ENCODE measurements at places on chromosomes 7 and 10.

GRCh38 chr10:125880719-125881118, 373 bp downstream of the DHX32 start:
- DNase-seq = no peak

- no peak for DNase-seq
Measured at GRCh38 chr10:971150-971542, 17.1 kb upstream of the GTPBP4 start.

GRCh38 chr7:30700941-30701340, 18.7 kb upstream of the CRHR2 start:
- no peak for DNase-seq

DNA sequence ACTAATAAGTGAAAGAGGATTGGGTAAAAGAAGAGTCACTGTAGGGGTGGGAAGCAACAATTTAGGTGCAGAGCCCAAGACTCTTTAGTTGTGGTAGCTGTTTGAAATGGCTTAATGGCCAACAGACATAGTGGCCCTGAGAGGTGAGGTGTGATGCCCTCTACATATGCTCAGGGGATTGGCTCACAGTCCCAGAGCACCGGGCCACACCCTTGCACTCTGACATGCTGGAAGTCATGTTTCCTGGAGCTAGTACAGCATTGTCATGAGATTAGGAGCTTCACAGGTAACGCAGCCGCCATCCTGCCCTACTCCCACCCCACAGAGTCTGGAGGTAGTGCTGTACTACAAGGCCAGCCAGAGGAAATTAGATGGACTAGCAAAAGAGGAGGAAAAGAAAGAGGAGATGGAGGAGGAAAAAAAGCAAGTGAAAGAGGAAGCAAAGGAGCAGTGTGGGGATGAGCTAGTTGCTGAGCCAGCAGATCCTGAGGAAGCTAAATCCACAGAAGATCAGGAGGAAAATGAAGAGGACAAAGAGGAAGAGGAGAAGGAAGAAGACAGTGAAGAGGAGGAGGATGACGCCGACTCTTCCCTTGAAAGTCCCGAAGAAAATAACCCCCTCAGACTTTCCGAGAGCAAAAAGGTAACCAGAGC, 14.8 kb upstream of the FLNC start:
- no peak for DNase-seq

- DNase-seq = no peak
Measured at GRCh38 chr10:6711408-6711841, 131.3 kb upstream of the PRKCQ start.

- no peak for DNase-seq
Measured at GRCh38 chr7:30726296-30727006, 25.5 kb upstream of the INMT start.

DNA sequence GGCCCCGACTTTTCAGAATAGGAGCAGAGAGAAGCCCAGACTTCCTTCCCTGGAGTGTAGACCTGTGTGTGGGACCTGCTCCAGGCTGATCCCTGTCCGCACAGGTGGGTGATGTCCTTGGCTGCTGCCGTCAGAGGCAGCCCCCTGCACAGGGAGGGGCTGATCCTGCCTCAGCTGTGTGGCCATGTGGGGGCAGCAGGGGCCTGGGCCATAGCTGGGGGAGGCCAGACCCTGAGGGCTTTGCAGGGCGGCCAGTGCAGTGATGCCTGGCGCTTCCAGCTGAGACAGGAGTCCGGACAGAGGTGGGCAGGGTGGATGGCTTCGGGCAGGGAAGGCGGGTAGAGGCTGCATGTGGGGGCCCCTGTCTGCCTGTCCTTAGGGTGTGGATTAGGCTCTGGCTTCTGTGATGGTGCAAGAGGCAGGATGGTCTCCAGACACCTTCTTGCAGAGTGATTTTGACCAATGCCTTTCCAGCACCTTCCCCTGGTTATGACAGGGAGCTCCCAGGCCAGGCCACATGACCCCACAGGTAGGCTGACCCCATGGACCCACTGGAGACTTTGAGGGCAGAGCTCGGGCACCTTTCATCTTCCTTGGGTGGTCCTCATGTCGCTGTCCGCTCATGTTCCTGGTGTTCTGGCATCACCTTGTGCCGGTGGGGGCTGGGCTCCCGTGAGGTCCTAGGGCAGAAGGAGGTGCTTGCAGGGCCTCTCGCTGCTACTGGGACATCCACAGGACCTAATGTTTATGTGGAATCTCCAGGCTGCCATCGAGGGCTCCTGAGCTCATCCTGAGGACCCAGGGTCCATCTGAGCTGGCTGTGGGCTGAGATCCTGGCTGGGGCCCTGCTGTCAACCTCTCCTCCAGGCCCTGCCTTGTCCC, 141.5 kb downstream of the ADCY1 start:
- no peak for DNase-seq

GRCh38 chr10:75408509-75408875, 6.9 kb upstream of the ZNF503 start:
- DNase-seq = no peak

DNA sequence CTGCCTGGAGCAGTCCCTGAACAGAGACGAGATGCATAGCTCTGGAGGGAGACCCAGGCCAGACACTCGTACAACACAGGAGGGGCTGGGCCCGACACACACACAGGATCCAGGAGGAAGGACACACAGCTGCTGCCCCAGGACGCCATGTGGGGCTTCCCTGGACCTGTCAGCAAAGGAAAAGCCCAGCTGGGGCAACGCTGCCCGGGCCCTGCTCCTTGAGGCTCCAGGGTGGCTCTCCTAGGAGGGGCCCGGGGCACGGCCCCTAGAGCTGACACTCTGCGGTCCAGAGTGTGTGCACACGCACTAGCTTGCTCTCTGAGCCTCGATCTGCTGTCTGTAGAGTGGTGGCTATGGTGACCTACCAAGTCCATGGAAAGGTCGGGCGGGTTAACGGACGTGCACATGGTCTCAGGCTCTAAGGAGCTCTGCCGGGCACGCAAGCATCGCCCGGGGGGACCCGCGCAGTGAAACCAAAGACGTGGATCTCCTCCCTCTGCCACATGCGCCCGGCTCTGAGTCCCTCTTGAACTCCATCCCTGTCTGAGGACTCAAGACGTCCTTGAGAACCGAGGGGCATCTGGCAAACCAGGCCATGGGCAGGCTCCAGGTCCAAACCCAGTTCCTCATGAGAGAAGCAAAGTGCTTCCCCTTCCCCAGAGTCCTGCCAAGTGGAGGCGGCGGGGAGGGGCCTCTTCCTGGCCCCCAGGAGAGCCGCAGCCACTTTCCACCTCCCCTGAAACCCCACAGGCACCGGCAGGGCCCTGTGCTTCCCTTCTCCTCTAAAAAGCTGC, 279.0 kb downstream of the ELFN1 start:
- DNase-seq = no peak

DNA sequence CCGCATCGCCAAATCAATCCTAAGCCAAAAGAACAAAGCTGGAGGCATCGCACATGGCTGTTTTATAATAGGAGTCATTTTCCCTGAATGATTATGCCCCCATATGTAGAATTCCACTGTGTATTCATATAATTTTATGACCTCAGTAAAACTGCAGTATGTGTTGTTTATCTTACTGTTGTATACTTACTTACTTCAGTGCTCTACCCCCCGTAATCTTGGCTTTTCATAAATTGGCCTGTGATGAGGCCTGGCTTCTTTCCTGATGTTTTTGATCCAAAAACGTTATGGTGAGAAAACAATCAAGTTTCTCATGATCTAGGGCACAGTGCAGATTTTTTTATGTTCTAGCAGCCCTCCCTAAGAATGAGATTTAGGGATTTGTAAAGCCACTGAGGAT, 306.4 kb upstream of the FZD1 start:
- DNase-seq = no peak
